ENCODE measurements at places on chromosomes 13 and 19.
A peak's percentile ranks its signal among the peaks of the same experiment; 100 is the strongest.

- DNase-seq = no peak
Observed at GRCh38 chr13:52994051-52994450, 34.6 kb upstream of the OLFM4 start.

- DNase-seq = no peak
Observed at GRCh38 chr19:19820774-19821320, 703 bp downstream of the ZNF506 start.

- no peak for DNase-seq
Observed at GRCh38 chr13:104597546-104598180, 1531.4 kb upstream of the SLC10A2 start.

DNA sequence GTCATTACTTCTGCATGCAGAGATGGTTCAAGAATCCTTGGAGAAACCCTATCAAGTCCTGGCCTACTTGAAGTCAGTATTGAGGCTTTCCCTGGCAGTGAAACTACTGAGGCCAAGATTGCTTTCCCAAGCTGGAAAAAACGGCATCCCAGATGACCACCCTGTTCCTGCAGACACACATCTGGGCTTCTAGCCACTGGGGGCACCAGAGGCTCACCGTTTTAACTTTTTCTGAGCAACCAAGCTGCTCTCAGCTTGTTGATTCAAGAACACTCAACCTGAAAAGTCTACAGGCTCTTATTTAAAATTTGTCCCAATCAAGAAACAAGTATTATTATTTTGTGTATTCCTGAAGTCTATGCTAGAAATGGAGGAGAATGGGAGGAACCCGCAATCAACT, 66.6 kb downstream of the SPRYD7 start:
- no peak for DNase-seq

DNA sequence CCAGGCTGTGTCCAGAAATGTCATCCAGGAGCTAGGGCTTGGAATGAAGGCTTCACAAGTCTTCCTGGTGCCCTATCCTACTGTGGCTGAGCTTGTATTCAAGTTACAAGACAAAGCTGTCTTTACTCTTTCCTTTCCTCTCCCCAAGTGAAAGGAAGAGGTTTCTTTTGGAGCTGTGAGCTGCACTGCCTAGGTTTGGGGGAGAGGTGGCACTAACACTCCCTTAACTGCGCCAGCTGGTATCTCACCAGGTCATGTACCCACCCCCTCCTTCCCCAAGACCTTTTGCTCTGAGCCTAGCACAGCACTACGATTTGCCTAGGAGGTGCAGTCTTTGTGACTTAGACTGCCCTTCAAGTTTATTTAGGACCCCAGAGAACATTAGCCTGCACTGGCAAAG, 2053.6 kb upstream of the PRR20A start:
- no peak for DNase-seq

GRCh38 chr13:52011632-52012511, at the start of gene ALG11:
TSS of gene ALG11 (plus strand) at chr13:52012398. CDS start at chr13:52012419, 21 bp downstream.
- peak; percentile 89 for DNase-seq

DNA sequence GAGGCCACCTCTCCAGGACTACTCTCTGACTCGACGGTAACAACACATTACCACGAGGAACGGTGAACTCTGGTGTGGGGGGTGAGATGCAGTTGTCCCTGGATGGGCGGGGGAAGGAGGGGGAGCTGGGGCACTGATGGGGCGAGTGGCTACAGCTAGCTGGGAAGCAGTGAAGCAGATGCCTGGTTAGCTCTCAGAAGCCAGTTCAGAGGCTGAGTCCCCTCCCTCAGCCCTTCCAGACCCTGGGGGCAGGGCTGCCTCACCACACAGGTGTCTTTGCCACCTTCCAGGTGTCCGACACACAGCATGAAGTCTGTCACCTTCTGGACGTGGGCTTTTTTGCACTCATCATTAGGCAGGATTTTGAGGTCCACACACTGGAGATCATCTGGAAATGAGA, 4.0 kb downstream of the KLK1 start:
- DNase-seq = no peak

GRCh38 chr19:11506967-11507366, 1.3 kb upstream of the ZNF653 start:
- no peak for DNase-seq

- no peak for DNase-seq
Observed at GRCh38 chr13:92984151-92984550, 242.5 kb upstream of the GPC6 start.

GRCh38 chr13:113732176-113732960, 26.7 kb upstream of the TMEM255B start:
- DNase-seq = no peak

DNA sequence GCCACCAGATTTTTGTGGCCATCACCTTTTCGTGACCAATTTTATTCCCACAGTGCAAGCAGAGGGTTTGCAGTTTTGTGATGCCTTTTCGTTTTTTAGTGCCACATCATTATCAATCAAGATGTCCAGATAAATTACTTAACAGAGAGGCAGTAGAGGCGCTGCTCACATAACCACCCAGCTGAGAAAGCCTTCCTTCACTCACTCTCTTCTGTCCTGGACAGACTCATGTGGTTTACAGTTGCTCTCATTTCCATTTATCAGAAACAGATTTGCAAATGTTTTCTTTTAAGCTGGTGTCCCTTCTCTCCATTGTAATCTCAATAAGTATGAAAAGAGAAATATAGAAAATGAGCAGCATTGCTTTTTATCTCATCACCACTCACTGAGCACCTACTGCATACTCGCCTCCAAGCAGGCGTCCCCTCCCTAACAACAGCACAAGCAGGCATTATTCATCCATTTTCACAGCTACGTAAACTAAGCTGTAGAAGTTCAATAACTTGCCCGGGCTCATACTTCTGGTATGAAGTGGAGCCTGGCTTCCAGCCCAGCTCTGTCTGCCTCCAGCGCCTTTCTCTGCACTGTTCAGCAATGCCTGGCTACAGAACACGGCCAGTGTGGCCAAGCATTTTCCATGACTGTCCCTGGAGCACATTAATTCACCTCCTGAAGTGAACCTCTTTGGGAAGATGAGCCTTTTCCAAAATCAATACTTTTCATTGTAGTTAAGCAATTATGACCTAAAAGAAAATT, 34.6 kb upstream of the KATNAL1 start:
- peak; percentile 75 for DNase-seq

GRCh38 chr13:43346427-43346826, 323.0 kb downstream of the DNAJC15 start:
- no peak for DNase-seq

DNA sequence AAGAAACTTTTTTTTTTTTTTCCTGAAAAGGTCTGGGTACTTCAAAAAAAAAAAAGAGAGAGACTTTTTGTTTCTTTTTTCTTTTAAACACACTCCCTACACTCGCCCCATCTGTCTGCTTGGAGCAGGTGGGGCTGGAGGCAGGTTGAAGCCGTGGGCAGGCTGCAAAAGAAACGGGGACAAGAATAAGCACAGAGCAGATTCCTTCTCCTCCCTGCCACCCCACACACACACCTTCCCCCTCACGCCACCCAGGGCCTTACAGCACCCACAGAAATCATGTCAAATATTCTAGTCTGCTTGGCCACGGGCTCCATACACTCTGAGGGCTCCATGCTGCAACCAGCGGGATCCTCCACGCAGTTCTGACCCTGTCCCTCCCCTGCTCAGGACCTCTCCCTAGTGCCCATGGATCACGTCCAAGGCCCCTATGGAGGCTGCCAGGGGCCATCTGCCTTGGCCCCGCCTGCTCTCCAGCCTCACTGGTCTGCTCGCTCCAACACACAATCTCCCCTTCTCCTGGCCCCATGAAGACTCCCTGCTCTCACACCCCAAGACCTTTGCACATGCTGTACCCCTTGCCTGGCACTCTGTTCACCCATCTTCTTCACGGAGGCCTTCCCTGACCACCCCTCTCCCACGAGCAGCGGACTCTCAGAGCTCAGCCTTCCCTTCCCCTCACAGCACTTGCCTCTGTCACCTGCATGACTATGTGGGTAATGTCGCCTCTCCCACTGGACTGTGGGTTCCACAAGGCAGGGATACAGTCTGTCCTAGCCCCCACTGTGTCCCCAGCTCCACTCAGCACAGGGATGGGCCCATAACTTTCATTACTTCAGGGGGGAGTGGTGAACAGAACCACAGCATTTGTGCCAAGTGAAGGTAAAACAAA, 11.4 kb downstream of the AKT2 start:
- DNase-seq = no peak

GRCh38 chr13:21608961-21609360, 5.0 kb upstream of the MICU2 start:
- no peak for DNase-seq

- DNase-seq = no peak
Observed at GRCh38 chr19:21607449-21607848, 102.0 kb downstream of the ZNF429 start.

GRCh38 chr19:1250437-1251260, 2.3 kb downstream of the MIDN start:
- DNase-seq = no peak

GRCh38 chr13:83634601-83635000, 247.7 kb downstream of the SLITRK1 start:
- no peak for DNase-seq

GRCh38 chr13:109899748-109900147, 113.4 kb upstream of the IRS2 start:
- no peak for DNase-seq

- DNase-seq = no peak
Observed at GRCh38 chr13:51638216-51638871, 54.1 kb downstream of the WDFY2 start.

DNA sequence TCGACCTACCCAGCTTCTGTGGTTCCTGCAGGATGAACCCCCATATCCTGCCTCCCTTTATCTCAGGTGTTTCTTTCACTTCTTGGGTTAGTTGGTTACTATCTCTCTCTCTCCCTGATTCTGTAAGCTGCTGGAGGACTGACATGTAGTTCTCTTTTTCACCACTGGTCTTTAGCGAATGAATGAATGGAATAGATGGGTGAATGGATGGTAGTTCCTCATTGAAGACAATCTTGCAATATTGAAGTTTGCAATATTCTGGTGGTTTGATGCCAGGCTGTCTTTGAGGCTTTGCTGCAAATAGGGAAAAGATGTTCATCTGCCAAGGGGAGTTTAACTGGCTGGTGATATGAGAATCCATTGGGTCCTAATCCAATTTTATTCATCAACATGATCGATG, 120.2 kb downstream of the UBL3 start:
- no peak for DNase-seq

DNA sequence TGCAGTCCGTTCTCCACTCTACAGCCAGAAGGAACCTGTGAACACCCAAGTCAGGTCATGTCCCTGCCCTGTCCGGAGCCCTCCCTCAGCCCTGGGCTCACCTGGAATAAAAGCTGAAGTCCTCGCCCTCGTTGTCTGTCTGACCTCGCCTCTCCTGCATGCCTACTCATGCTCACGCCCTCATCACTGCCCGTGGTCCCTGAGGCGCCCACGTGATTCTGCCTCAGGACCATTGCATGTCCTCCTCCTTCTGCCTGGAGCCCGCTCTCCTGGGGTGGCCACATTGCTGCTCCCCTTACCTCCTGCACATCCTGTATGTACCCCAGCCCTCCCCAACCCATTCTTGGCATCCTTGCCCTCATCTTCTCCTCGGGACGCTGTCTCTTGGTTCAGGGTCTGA, 42.2 kb downstream of the BICRA start:
- DNase-seq = no peak

DNA sequence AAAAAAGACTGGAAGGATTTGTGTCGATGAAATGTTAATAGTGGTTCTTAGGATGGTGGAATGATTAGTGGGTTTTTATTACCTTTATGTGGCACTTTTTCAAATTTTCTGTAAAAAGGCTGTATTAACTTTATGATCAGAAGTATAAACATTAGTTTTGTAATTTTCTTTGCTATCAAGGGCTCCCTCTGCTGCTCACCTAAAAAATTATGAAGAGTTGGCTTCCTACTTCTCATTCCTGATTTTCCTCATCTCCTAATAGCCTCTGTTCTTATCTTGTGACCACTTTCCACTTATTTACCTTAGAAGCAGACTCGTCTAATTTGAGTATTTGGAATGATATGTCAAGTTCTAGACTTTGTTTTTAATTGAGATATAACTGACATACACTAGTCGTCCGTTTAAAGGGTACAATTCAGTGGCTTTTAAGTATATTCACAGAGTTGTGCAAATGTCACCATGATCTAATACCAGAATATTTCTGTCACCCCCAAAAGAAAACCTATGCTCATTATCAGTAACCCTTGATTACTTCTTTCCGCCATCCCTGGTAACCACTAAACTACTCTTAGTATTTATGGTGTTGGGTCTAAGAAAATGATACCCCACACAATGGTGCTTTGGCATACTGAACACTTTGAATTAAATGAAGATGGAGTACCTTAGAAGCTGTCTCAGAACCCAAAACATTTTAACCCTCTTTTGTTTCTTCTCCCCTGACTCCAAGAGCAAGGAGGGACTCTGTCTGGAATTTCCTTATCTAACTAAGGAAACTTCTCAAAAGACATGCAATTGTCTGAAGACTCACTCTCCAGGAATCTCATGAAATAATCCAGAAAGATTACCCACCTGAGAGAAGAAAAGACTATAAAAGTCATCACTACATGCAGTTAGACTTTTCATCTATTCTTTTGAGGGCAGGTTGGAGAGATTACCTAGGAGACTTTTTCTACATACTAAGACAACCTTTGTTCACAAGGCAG, 311.3 kb downstream of the DLEU7 start:
- no peak for DNase-seq

GRCh38 chr13:21055511-21056045, 5.8 kb downstream of the LATS2 start:
- no peak for DNase-seq

DNA sequence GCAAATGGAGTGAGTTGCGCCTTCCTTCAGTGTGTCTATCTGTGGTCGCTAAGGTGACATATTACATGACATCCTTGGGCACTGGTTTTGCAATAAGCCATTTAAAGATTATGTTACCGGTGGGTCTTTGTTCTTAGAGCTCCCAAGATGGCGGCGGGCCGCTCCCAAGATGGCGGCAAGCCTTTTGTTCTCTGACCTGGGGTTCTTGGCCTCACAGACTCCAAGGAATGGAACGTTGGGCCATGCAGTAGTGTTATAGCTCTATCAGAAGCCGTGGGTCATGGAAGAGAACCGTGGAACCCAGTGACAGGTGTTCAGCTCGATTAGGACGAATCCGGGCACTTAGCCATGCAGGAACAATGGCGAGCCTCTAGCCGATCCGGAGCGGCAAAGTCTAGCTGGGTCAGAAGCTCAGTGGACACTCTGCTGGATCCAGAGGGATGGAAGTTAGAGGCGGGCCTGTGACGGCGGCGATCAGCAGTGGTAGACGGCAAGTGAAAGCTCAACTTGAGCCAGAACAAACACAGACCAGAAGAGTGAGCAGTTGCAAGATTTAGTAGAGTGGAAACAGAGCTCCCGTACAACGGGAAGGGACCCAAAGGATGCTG, 188.6 kb downstream of the TEX29 start:
- no peak for DNase-seq

DNA sequence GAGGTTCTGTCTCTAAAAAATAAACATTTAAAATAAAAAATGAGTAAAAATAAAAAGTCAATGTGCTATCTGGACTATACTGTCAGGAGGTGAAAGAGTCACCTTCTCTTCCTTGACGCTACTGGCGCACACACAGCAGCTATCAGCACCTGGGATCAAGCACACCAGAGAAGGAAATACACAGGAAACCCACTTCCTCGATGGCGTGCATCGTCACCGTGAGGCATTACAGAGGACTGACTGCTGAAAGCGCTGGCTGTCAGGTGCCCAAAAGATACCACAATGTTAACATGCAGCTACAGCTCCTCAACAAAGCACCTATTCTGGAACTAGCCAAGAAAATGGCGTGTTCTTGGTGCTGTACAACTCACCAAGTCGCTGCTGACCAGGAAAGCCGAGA, 6.1 kb downstream of the SLC35E1 start:
- DNase-seq = no peak

GRCh38 chr19:18046059-18046718, 38.2 kb downstream of the ARRDC2 start:
- DNase-seq = peak; percentile 35

GRCh38 chr13:95327190-95327589, 25.9 kb upstream of the ABCC4 start:
- no peak for DNase-seq

Data from non-pigmented ciliary epithelial cell (primary cell).